ENCODE measurements at places on chromosomes 7 and 10.

DNA sequence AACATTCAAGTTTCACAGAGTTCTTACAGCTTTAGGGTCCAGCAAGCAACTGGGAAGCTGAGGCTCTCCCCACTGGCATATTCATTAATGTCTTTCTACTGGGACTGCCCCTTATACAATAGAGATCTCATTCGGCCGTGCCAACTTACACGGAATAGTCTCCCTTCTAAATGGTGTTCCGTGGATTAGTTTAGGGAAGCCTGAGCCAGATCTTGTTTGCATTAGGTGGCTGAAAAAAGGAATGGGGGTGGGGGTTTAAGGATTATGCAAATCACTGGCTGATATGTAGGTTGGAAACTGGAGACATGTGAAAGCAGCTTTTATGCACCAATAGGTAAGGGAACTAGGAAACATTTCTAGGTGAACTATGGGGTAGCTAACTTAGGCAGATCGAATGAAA, 218.3 kb downstream of the TRIL start:
- DNase-seq: no peak

DNA sequence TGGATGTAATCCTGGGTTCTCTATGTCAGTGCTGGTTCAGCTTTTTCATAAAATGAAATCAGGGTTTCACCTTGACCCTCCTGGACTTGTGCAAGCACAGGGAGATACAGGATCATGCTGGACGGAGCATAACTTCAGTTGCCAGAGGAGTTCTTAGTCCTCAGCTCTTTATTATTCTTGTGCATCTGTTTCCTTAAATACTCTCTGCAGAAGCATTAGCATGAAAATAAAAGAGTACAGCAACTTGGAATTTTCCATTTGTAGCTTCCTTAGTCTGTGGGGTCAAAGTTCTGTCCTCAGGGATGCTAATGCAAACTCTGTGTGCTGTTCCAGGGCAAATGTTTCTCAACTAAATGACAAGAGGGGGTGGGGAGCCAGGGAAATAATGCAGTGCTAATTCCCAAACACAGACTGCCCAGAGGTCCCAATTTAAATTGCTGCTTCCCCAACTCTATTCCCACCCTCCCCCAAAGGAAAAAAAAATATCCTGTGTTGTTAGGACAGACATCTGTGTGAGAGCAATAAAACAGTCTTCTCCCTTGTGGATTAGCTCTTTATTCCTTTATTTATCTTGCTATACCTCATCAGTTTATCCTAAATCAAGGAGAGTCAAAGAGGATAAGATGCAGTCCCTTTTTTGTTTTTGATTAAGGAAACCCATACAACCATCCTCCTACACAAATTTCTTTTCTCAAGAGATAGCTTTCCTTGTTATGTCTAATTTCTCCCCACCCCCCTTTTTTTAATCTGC, 905.0 kb downstream of the LRMDA start:
- no peak for DNase-seq

GRCh38 chr7:101222275-101222830, 4.4 kb downstream of the ZNHIT1 start:
- DNase-seq: no peak

DNA sequence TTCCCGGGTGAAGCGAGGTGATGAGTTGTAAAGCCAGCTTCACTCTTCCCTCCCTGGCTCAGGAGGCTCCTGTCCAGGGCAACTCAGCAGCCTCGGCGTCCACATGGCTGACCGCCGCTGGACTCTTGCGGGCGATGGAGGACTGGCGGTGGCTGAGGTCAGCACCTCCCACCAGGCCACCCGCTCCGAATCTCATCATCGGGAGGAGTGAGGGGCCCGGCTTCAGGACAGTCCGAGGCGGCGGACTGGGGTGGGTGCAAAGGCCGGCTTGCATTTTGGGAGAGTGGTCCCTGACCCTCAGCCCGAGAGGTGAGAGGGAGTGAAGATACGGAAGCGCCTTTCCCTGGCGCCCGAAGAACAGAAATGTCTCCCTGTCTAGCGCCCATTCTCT, 759 bp downstream of the DNAJB12 start:
- no peak for DNase-seq

- DNase-seq: no peak
Measured at GRCh38 chr10:3747984-3748383, 37.0 kb downstream of the KLF6 start.

DNA sequence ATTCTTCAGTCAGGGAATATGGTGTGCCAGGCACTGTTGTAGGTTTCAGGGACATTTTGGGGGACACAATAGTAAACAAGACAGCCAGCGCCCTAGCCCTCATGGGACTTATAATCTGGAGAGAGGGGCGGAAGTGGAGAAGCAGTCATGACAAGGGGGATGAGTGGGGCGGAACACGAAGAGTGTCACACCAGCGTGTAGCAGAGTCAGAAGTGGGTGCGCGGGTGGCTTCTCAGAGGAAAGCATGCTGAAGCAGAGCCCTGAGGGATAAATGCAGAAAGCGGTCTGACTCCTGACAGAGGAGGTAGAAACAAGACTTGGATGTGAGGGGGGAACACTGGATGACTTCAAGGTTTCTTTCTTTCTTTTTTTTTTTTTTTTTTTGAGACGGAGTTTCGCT, 160.3 kb upstream of the LYZL2 start:
- no peak for DNase-seq

- no peak for DNase-seq
Measured at GRCh38 chr10:93083743-93084539, 10.2 kb downstream of the CYP26A1 start.

DNA sequence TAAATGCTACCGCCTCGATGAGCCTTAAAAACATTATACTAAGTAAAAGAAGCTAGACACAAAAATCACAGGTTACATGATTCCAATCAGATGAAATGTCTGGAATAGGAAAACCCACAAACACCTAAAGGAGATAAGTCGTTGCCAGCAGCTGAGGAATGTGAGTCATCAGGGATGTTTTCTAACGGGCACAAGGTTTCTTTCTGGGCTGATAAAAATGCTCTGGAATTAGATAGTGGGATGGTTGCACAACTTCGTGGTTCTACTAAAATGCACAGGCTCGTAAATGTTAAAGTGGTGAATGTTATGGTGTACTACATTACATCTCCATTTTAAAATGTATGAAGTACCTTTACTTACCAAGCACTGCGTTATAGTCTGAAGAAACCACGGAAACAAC, 9.7 kb downstream of the ABLIM1 start:
- no peak for DNase-seq

GRCh38 chr10:73803680-73804286, 7.6 kb downstream of the NDST2 start:
- DNase-seq: no peak

- DNase-seq: no peak
Measured at GRCh38 chr7:156858523-156858922, 34.5 kb downstream of the LMBR1 start.

- DNase-seq: peak; percentile 30
Measured at GRCh38 chr10:100654782-100655325, 90.5 kb upstream of the PAX2 start.

DNA sequence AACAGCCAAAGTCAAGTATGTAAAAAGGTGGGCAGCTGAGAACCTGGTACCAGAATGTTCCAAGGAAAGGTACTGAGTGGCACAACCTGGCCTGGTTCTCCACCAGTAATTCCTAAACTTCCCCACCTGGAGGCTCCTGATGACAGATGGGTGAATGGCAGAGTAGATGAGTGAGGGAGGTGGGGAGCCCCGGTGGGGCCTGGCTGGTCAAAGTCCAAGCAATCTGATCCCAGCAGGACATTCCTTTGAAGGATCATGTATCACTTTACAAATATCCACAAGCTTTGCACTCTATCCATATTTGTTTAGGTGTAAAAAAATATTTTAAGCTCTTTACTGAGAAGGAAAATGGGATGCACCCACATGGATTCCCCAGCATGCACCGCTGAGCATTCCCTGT, 250.2 kb downstream of the DPP6 start:
- DNase-seq: no peak

DNA sequence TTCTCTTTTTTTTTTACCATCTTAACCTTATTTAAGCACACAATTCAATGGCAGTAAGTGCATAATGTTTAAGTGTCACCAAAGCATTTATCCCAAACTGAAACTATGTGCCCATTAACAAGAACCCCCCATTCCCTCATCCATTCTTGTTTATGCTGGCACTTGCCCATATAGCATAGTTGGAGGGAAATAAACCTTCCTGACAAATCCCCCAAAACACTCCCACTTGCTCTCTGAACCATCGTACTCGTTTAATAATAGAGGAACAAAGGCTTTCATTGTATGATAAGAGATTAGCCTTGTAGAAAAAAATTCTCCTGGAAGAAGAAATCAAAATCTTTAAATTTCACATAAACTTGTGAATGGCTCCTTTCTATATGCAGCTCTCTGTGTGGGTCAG, 26.4 kb upstream of the KCNMA1 start:
- no peak for DNase-seq

- DNase-seq: no peak
Measured at GRCh38 chr10:133042816-133043215, 44.9 kb upstream of the ADGRA1 start.

GRCh38 chr7:21617916-21618390, 75.1 kb downstream of the DNAH11 start:
- DNase-seq: no peak

Measured in CD4-positive, CD25-positive, alpha-beta regulatory T cell (primary cell).